Urinary bladder (tissue), 4 donors: ENCODE measurements at places on chromosomes 2 and 18.
A peak's percentile ranks its signal among the peaks of the same experiment; 100 is the strongest.

GRCh38 chr2:16420421-16420820, 245.2 kb downstream of the CYRIA start:
- no peak for DNase-seq

GRCh38 chr2:221318376-221319130, 253.6 kb downstream of the EPHA4 start:
- no peak for DNase-seq

DNA sequence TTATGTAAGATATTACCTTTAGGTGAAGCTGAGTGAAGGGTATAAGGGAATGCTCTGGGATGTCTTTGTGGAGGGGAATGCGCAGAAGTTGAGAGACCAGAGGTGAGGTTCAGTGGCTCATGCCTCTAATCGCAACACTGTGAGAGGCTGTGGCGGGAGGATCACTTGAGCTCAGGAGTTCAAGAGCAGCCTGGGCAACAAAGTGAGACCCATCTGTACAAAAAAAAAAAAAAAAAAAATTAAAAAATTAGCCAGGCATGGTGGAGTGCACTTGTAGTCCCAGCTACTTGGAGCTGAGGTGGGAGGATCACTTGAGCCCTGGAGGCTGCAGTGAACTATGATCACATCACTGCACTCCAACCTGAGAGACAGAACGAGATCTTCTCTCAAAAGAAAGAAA, 57.3 kb upstream of the SP3 start:
- DNase-seq: no peak

GRCh38 chr18:36762074-36762473, 66.7 kb downstream of the TPGS2 start:
- no peak for DNase-seq

DNA sequence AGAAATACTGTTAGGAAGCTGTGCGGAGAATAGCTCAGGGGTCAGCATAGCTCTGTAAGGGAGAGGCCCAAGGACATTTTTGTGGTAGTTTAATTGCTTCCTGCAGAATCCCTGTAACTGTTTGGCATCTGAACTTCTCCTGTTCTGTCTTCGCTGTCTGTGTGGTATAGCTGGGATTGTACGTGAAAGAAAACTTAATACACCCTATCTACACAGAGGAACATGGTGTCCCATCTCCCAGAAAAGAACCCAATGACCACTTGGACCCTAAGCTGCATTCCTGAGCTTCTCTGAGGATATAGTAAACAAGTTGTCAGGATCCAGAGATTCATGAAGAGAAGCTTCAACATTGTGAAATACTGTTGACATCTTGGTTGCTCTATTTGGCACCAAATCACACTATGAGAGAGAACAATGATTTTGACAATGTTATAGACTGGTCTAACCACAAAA, 81.3 kb downstream of the CDC42EP3 start:
- no peak for DNase-seq

- no peak for DNase-seq
These were observed 267.8 kb upstream of the EPAS1 start for GRCh38 chr2:46029332-46029811.

DNA sequence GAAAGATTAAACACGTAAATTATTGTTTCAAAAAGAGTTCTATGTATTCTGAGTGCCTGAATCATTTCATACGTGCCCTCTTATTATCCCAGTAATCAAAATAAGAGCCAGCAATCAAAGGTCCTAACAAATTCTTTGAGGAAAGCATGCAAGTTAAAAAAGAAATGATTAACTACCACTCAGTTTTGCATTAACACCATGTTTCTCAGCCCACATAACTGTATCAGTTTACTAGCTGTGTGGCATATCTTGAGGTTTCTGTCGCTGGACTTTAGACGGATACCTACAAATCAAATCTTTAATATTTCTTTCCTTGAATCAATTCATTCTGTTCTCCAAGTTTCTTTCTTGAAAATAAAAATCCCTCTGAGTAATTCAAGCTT, 668.9 kb upstream of the CHAC2 start:
- no peak for DNase-seq

DNA sequence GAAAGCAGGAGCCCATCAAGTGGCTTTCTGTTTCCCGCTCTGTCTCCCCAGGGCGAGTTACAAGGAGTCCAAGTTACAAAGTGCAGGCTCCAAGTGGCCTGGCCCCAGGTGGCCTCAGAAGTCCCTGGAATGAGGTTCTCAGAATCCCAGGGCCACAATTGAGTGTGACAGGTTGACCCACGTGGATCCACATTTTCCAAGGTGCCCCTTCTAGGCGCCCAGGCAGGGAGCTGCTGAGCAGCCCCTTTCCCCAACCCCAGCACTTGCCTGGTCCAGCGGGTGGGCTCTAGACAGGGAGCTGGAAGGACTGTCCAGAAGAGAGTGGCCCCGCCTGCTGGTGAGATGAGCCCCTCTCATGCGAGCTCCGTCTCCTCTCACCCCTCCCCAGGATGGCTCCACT, 253.4 kb downstream of the CYP26B1 start:
- no peak for DNase-seq

DNA sequence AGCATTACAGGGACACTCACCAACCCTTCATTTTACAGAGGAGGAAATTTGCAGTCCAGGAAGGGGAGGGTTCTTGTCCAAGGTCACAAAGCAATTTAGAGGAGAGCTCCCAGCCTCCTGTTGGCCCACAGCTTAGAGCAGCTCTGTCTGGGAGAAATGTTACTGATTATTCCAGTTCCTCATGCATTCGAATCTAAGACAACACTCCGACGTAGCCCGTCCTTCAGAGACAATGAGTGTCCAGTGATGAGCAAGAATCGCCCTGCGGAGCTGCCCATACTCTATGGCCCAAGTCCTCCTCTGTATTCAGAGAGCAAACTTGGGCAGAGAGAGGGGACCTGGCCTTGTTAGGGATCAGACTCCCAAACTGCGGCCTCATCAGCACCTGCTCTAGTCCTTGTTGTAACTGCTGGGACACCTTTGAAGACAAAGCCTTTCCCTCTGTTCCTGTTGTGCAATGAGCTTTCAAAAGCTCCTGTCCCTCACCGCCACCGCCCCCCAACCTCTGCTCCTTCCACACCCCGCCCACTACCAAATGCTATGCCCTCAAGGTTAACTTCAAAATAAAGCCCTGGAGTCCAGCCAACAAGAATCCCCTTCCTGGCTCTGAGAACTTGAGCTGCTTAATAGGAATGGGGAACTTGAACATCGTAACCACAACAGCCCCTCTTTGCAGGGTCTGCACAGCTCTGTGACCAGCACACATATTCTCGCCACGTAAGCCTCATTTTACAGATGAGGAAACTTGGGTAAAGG, 234.8 kb upstream of the SMAD2 start:
- no peak for DNase-seq

DNA sequence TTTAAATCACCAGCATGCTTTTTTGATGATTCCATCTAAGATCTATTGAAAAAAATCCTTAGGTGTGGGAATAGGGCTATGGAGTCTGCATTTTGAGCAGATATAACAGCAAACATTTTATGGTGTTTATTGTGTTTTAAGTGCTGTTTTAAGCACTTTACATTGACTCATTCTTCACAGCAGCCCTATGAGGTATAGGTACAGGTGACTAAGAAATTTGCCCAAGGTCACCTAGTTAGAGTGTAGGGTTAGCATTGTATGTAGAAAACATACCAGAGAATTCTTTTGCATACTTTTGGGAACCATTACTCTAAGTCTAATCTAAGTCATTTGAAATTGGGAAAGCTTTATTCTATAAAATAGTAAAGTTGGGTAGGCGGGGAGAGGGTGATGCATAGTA, 31.3 kb downstream of the PPM1B start:
- DNase-seq: no peak

DNA sequence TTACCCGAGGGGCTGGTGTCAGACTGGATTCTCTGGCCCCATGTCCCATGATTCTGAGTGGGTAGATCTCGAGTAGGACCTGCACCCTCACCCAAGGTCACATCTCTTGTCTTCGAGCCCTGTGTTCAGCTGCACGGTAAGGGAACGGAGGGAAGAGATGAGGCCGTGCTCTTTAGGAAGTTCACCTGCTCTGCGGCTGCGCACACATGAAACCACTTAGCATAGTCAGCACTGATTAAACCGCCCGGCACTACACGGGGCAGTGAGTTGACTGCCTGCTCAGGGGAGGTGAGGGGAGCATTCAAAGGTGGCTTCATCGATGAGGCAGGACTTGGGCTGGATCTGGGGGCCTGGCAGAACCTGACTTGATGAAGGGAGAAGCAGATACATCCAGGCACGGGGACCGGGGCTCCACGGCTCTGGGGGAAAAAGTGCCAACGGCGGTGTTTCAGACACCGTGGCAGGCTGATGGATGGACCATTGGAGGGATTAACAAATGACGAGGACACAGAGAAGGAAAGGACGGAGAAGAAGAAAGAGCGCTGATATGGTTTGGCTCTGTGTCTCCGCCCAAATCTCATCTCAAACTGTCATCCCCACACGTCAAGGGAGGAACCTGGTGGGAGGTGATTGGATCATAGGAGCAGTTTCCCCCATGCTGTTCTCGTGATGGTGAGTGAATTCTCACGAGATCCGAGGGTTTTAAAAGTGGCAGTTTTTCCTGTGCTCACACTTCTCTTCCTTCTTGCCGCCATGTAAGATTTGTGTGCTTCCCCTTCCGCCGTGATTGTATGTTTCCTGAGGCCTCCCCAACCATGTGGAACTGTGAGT, 248.6 kb downstream of the CYP26B1 start:
- DNase-seq: no peak

GRCh38 chr2:75074228-75074627, 115.8 kb downstream of the POLE4 start:
- no peak for DNase-seq

GRCh38 chr18:70464343-70465114, 175.7 kb downstream of the SOCS6 start:
- DNase-seq: peak; percentile 23

DNA sequence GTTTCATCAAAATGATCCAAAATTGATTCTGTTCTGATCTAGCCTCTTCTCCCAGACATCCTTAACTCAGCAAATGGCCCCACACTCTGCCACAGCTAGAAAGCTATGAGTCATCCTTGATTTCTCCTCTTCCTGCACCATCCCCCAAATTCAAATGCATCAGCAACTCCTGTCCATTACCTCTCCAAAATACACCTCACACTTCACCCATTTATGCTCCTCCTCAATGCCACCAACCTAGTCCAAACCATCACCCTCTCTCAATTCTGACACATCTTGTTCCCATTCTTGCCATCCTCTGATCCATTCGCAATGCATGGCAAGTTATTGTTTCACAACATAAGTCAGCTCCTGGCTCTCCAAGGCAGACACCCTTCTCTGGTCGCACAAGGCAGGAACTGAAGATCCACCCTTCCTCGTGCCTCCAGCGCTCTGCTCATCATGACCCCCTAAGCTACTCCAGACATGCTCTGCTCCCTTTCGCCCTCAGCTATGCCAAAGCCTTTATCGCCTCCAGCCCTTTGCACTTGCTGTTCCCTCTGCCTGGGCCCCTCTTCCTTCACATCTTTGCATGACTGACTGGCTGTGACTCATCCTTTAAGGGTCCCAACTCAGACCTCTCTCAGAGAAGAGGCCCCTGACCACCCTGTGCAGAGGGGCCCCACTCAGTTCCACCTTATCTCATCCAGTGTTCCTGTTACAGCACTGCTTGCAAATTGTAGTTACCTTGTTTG, 83.6 kb downstream of the MREG start:
- no peak for DNase-seq

DNA sequence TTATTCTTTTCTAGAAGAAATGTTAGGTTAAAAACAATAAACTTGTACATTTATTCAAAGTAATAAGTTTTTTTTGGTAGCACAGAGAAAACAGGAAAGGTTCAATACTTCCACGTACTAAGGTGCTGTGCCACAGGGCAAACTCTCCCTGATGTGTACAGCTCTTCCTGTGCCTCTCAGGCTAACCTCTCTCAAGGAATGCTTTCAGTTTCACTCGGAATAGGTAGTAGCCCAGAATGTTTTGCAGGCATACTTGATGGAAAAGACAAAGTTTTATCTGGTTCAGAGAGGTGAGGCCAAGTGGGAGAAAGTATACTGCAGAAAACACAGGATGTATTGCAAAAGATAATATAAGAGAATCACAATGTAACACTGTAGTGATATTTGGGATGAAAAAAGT, 171.0 kb upstream of the ZFP36L2 start:
- no peak for DNase-seq

DNA sequence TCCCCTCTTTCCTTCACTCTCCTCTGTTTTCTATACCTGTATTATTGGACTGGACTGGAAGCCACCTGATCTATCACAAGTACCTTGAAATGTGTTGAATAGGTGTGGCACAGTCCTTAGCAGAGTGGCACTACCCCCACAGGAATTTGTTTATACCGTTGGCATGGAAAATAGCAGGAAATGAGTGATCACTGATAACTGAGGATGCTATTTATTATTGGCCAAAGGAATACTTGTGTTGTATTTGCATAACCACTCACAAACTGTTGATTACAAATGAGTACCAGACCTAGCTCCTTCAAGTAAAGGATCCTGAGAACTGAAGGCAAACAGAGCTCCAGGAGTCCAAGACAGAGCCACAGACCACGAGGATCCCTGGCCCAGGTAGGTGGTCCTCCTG, at the start of gene IL37:
Gene IL37, plus strand, starts transcription at position 301 of the 400 bp plus-strand sequence. CDS start 1,848 bp downstream, outside the sequence.
- DNase-seq: no peak

DNA sequence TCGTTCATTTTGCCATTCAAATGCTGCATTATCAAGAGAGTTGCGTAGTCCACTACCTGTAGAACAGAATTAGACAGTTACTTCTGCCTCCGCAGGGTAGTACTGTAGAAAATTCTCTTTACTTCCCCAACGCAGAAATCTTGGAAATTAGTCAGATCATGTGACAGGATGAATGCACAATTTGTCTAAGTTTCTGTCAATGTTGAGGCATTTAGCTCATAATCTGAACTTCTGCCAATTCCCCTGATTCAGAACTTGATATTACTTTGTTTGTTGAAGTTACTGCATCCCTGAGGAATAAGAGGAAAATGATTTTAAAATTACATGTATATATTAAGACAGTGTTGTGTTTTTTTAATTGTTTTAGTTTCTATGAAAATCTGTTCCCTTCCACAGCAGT, 83.4 kb downstream of the TTC27 start:
- DNase-seq: no peak

DNA sequence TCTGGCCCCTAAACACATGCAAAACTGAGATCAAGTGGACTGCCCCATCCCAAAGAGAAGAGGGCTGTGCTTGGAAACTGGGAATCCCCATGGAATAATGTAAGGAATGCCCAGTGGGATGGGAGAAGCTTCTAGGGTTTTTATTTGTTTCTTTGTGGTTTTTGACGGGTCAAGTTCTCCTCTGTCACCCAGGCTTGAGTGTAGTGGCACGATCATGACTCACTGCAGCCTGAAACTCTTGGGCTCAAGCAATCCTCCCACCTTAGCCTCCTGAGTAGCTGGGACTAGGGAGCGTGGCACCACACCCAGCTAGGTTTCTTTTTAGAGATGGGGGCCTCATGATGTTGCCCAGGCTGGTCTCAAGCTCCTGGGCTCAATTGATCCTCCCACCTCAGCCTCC, 101.7 kb upstream of the ZSWIM2 start:
- DNase-seq: no peak
